ENCODE measurements at places on chromosomes 11 and 22.
A peak's percentile ranks its signal among the peaks of the same experiment; 100 is the strongest.

DNA sequence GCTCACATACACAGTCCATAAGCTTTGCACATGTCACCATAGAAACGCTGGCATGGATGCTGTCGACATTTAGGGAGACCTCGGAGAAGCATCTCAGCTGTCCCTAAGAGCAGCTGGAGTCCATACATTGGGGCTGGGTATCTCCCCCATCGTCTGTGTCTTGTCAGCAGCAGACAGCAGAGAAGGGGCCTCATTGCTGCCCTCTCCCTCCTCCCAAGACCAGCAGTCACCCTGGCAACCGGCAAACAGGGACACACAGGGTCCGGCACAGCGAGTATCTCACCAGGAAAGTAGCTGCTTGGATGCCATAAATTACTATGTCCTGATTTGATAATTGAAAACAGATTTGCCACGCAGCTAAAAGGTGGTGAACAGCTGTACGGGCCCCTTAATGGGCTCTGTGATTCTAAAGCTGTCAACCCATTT is 84.4 kb downstream of the CD44 start:
- DNase-seq: peak; percentile 30

- DNase-seq: peak; percentile 72
Measured at GRCh38 chr11:122951211-122951610, 30.4 kb downstream of the BSX start.

DNA sequence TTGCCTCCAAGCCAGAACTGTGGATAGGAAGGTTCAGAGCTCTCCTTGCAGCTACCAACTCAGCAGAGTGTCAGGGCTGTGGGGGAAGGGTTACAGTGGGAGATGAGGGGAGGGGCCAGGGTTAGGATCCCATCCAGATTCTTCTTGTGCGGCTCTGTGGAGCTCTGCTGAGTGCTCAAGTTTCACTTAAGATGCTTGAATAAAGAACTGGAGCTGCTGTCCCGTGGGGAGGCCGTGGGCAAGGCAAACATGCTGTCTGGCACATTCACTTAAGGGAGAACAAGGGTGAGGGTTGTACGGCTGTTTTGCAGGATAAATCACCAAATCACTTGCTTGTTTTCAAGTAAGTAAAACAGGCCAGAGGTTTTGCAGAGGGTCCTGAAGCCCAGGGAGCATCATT is 197.1 kb downstream of the FAM76B start:
- DNase-seq: peak; percentile 68

- DNase-seq: no peak
Measured at GRCh38 chr11:10544491-10545465, 3.8 kb upstream of the RNF141 start.

GRCh38 chr11:19978668-19979518 is 181.4 kb downstream of the DBX1 start:
- DNase-seq: no peak

- DNase-seq: no peak
Measured at GRCh38 chr11:90587896-90588295, 365.0 kb upstream of the CHORDC1 start.

DNA sequence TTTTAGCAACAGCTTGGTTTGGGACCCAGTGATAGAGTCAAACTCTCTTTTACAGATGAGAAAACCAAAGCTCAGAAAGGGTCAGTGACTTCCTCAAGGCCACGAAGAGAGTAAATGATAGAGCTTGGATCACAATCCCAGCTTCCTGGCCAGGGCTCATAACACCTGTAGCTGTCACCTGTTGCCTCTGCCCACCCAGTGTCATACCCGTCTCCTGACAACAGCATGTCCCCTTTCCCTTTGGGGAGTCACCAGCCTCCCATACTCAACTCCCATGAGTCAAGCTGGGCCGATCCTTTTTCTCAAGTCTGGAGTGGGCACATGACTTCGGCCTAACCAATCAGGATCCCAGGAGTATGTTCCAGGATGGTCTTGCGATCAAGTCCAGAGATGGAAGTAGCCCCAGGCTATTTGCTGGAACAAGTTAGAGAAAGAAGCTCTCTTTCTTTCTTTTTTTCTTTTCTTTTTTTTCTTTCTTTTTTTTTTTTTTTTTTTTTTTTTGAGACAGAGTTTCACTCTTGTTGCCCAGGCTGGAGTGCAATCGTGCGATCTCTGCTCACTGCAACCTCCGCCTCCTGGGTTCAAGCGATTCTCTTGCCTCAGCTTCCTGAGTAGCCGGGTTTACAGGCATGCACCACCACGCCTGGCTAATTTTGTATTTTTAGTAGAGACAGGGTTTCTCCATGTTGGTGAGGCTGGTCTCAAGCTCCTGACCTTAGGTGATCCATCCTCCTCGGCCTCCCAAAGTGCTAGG is 27.8 kb upstream of the MYH9 start:
- DNase-seq: no peak

DNA sequence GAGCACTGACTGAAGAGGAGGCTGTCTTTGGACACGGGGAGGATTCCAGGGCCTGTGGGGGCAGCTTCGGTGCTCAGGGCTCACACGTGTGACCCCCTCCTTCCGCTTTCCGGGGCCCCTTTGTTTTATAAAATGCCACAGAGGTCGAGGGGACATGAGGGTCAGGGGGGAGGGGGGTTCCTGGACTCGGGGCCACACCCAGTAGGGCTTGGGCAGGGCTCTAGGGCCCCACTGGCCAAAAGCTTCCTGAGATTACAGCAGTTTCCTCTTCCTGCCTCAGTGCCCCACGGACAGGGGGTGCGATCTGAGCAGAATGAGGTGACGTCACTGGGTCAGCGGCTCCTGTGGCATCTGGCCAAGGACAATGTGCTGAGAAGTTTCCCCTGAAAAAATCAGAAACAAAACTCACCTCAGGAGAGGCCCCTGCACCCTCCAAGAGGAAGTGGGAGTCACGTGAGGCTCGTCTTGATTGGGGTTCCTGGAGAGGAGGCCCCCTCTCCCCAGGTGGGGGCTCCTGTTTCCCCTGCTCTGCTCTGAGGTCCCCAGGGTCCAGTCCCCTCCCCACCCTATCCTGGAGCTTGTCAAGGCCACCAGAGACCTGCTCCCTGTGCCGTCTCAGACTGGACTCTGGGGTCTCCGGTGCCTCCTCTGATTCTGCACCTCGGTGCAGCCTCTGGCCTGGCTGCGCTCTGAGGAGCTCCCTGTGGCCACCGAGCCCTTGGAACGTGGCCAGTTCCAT is 6.4 kb upstream of the IFITM3 start:
- no peak for DNase-seq

- peak; percentile 87 for DNase-seq
Measured at GRCh38 chr11:68632802-68633201, 51.5 kb upstream of the GAL start.

DNA sequence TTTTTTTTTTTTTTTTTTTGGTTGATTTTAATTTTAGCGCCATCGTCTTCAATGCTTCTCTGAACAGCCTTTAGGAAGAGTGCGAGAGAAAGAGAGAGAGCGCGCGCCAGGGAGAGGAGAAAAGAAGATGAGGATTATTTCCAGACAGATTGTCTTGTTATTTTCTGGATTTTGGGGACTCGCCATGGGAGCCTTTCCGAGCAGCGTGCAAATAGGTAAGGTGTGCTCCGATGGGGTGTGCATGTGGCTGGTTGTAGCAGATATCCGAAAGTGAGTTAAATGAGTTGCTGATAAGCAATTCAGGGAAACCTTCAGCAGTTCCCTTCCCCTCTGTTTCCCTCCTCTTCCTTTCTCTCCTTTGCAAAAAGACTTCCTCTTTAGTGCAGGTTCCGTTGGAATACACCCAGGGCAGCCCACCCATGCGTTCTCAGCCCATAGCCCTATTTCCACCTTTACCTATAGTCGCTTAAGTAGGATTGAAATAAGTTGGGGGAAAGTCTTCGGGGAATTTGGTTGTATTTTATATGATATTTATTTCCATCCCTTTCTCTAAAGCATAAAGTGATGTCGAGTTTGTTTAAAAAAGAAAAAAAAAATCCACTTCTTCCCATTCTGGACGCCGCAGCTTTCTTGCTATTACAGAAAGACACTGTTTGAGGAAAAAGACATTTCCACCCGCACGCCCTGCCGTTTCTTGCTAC is 1.1 kb downstream of the GRIA4 start:
- peak; percentile 13 for DNase-seq

DNA sequence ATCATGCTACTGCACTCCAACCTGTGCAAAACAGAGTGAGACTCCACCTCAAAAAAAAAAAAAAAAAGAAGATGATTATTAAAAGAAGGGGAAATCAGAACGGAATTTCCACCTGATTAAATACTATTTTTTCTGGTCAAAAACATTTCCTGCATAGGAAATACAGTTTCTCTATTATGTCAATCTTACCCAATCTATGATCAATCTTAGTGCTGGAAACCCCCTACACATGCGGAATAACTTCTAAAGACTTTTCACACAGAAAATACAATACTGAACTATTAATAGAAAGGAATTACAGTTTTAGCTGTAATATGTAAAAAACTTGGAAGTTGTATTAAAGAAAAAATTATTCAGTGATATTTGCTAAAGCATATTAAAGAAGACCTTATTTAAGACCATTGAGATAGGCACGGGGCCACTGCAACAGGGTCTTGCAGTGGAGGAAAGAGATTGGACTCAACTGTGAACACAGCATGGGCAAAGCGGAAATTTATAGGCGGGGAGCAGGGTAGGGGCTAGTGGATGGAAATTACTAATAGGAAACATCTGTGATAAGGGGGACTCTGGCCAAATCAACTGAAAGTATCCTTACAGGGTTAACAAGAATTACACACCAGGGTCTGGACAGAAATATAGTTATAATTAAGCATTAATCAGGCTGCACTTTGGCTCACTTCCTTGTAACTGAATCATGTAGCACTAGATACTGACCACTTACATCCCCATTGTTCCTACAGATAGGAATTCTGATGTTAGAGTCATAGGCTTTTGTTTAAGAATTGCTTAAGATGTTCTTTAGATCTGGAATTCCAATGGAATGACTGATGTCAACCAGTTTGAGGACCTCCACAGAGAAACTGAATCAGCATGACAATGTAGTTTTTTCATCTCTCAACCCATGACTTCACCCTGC is 411.5 kb upstream of the DDI1 start:
- DNase-seq: no peak

DNA sequence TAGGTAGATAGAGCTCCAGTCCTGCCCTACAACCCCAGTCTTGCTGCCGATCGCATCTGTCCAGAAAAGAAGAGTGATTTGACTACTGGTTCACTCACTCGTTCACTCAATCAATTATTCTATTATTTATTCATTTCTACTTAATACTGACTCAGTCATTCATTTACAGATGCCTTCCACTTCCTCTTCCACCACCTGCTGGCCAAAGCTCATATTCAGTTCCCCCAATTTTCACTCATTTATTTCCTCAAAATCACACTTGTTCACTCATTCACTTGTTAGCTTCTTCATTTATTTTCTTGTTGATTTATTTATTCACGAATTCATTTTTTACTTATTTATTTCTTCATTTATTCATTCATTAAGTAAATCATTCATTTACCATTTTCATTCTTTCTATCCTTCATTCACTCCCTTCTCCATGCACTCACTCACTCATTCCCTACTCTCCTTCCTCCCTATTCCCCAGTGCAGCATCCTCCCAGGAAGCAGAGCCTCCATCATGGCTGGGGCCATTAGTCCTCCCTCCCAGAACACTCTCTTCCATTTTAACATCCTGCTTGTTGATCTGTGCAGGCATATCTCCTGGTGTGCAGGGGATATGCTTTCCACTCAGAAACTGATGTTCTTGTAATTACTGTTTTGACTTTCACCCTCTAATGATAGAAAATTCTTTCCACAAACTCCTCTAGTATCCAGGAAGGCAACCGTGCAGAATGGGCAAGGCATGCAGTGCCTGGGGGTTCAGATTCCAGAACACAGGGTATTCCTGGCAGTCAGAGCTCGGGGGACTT is 281.0 kb downstream of the TENM4 start:
- DNase-seq: no peak

- DNase-seq: no peak
Measured at GRCh38 chr11:47850337-47850736, 2.2 kb upstream of the NUP160 start.

GRCh38 chr11:133711545-133711944 is 133.8 kb downstream of the SPATA19 start:
- DNase-seq: no peak

DNA sequence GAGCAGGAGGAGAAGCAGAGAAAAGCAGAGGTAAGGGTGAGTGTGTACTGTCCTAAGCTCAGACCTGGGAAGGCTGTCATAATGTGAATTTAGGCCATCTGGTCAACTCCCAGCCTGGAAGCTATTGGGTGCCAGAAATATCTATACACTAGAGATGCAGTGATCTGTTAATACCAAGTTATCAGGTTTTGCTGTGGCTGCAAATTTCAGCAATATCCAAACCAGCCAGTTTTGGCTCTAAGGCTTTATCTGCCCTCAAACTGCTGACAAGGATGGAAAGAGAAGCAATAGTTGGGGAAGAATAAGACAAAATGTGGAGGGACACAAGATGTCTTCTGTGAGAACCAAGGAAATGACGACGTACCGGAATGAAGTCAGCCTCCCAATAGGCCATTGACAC is 62.9 kb downstream of the CYB5R2 start:
- no peak for DNase-seq

GRCh38 chr11:47861728-47862127 is 13.6 kb upstream of the NUP160 start:
- no peak for DNase-seq

DNA sequence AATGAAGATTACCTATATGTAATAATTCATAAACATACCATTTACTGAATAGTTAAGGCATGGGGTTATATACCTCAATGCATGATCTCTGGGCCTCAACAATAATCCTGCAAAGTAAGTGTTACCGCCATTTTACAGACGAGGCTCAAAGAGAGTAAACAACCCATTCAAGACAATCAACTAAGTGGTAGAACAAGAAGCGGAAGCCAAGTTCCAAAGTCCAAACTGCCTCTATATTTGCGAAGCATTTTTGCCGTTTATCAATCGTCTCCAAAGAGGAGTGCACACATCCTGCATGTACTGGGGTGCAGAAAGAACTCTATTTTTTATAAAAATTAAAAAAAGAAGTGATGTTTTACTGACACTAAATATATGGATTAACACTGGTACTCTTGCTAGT is 27.5 kb upstream of the P4HA3 start:
- DNase-seq: no peak

DNA sequence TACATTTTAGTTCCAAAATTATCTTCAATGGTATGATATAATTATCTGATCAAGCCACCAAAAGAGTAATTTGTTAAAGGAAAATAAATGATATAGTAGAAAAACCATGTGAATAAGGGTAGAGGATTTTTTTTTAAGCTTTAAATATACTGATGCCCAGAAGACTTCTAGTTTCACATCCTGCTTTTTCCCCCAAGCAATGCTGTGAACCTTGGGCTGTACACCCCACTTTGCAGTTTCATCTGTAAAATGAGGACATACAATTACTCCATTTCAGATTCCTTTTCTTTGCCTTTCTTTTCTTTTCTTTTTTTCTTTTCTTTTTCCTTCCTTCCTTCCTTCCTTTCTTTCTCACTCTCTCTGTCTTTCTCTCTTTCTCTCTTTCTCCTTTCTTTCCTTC is 1125.4 kb downstream of the DLG2 start:
- DNase-seq: no peak

- DNase-seq: no peak
Measured at GRCh38 chr11:76783294-76783895, at the start of gene TSKU. TSS of gene TSKU (plus strand) at chr11:76783356. CDS start at chr11:76795617, 12,261 bp downstream.

DNA sequence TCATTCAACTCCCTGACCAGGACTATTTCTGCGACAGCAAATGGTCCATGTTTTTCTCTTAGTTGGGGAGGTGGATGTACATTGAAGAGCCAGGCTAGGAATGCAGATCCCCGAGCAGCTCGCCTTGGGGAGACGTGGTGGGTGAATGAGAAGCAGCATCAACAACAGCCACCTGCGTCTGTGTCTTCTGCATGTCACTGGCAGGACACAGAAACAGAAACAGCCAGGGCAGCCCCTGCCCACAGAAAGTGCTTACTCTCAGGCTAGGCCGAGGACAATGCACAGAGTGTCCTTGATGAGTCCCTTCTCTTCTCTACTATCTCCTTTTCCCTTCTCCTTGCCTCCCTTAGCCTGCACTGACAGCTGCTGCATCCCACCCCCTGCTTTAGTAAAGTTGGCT is 541.9 kb upstream of the CADM1 start:
- DNase-seq: no peak
